ENCODE measurements at places on chromosomes 7 and 10. TPM values are rescaled to one million over a fixed set of nuclear protein-coding genes. Genes with fewer than 3 reads are reported as not detected.

Gene CXCL12
- 13.9 TPM for total RNA-seq

Gene TYSND1
- 5.3 TPM for total RNA-seq

Gene CDK1
- total RNA-seq = 15.1 TPM

Gene CPEB3
- 21.2 TPM for total RNA-seq

Gene OR2A2
- total RNA-seq = not detected

All from frontal cortex (tissue), 4 donors.